ENCODE measurements at places on chromosomes 4 and X. TPM values are rescaled to one million over a fixed set of nuclear protein-coding genes. Genes with fewer than 3 reads are reported as not detected.

- H3K27ac ChIP-seq, result no peak overlapping the region
- no peak overlapping the region for H3K4me3 ChIP-seq
- DNase-seq, result no peak
- no peaks in the 10 kb centered on the region for H3K4me1 ChIP-seq
- H3K27me3 ChIP-seq, result no peaks in the 10 kb centered on the region
These were observed 1174.4 kb upstream of the PCDH10 start for GRCh38 chr4:131974730-131975129.

HSPA4L gene
- 9.6 TPM for total RNA-seq

- no peak within 1 kb of the TSS for H3K4me3 ChIP-seq
- H3K27ac ChIP-seq, result no peak within 1 kb of the TSS
- DNase-seq, result peak; percentile 47
- peaks cover 4% of the 10 kb centered on the region for H3K27me3 ChIP-seq
- no peaks in the 10 kb centered on the region for H3K36me3 ChIP-seq
These were observed at the start of gene TEX11 for GRCh38 chrX:70908541-70908940. TSS of gene TEX11 (minus strand) at chrX:70908711. CDS start at chrX:70907789, 922 bp downstream.

- H3K27me3 ChIP-seq, result no peaks in the 10 kb centered on the region
- H3K27ac ChIP-seq, result no peak overlapping the region
- H3K4me3 ChIP-seq, result no peak overlapping the region
- no peaks in the 10 kb centered on the region for H3K36me3 ChIP-seq
- DNase-seq, result no peak
- peaks cover 9% of the 10 kb centered on the region for H3K4me1 ChIP-seq
These were observed 43.2 kb upstream of the CCDC149 start for GRCh38 chr4:24956091-24956490.

SMIM31 gene
- total RNA-seq, result not detected

- no peaks in the 10 kb centered on the region for H3K27me3 ChIP-seq
- DNase-seq, result no peak
- no peak overlapping the region for H3K27ac ChIP-seq
- H3K4me3 ChIP-seq, result no peak overlapping the region
- H3K36me3 ChIP-seq, result 0 out of 2 replicates have a peak, but pooled peaks cover 3% of the 10 kb centered on the region
These were observed 9.2 kb downstream of the MAP9 start for GRCh38 chr4:155367608-155368007.

DNA sequence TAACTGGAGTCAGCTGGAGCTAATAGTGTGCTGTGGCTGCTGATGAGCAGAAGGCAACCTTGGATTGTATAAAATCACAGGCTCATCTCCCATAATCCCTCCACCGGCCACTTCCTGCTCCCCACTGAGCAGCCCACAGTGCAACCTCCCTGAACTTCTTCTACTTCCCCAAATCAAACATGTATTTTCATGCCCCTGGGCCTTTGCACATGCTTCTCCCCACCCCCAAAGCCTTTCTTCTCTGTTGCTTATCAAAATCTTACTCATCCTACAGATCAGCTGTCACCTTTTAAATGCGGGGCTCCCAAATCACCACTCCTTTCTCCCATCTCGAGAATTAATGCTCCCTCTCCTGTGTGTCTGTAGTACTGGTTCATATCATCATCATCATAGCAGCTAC lies 35.8 kb downstream of the RHOH start:
- no peak overlapping the region for H3K27ac ChIP-seq
- no peaks in the 10 kb centered on the region for H3K27me3 ChIP-seq
- H3K4me1 ChIP-seq, result peaks cover 23% of the 10 kb centered on the region
- no peak for DNase-seq
- no peak overlapping the region for H3K4me3 ChIP-seq

COL4A6 gene
- 12.8 TPM for total RNA-seq

GRCh38 chrX:132714913-132715312 lies 226.1 kb upstream of the MBNL3 start:
- no peaks in the 10 kb centered on the region for H3K36me3 ChIP-seq
- peaks cover 2% of the 10 kb centered on the region for H3K4me1 ChIP-seq
- H3K27me3 ChIP-seq, result no peaks in the 10 kb centered on the region
- no peak overlapping the region for H3K4me3 ChIP-seq
- DNase-seq, result no peak
- H3K27ac ChIP-seq, result no peak overlapping the region

- H3K27ac ChIP-seq, result no peak overlapping the region
- peaks cover 14% of the 10 kb centered on the region for H3K4me1 ChIP-seq
- H3K36me3 ChIP-seq, result peaks cover 4% of the 10 kb centered on the region
- H3K27me3 ChIP-seq, result no peaks in the 10 kb centered on the region
- DNase-seq, result no peak
These were observed 62.4 kb upstream of the UGT2B15 start for GRCh38 chr4:68732653-68733466.

ZC4H2 gene
- total RNA-seq, result 25.2 TPM

CYSLTR1 gene
- total RNA-seq, result 0.07 TPM

DNA sequence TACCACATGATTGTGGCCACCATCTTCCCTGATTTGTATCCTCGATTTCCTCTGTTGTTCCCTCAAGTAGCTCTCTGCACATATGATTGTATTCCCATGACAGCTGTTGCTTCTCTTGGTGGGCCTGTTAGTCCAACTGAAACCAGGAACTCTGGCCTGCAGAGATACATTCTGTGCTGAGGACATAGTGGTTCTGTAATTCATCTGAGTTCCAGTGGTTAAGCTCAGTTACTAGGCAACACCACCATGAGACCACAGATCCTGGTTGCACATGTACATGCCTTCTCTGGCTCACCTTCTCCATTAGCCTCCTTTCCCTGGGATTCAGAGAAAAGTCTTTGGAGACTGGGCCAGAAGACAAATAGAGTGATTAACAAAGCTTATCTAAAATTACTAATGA lies 172.1 kb upstream of the SLC7A11 start:
- H3K4me1 ChIP-seq, result peaks cover 5% of the 10 kb centered on the region
- no peaks in the 10 kb centered on the region for H3K36me3 ChIP-seq
- no peak overlapping the region for H3K27ac ChIP-seq
- H3K27me3 ChIP-seq, result no peaks in the 10 kb centered on the region

ADAMTS3 gene
- total RNA-seq, result 3.2 TPM

ATP1B4 gene
- total RNA-seq, result not detected

Data from WTC11 (cell line).